ENCODE measurements at places on chromosomes 1 and 21. TPM values are rescaled to one million over a fixed set of nuclear protein-coding genes. Genes with fewer than 3 reads are reported as not detected.

PTPRU gene
- 19.4 TPM for total RNA-seq

WNT2B gene
- 4.4 TPM for total RNA-seq

ADGRB2 gene
- total RNA-seq: 1.6 TPM

RNF220 gene
- 61.8 TPM for total RNA-seq

OR2T8 gene
- not detected for total RNA-seq

ST6GALNAC3 gene
- 12.4 TPM for total RNA-seq

SELL gene
- 0.05 TPM for total RNA-seq

GNAT2 gene
- not detected for total RNA-seq

S100A2 gene
- total RNA-seq: 3.9 TPM

DCLRE1B gene
- 4.9 TPM for total RNA-seq

PROK1 gene
- not detected for total RNA-seq

ARHGEF11 gene
- total RNA-seq: 28.2 TPM

CFAP410 gene
- 14.8 TPM for total RNA-seq

PGBD5 gene
- 0.12 TPM for total RNA-seq

OVAAL gene
- 0.24 TPM for total RNA-seq

BSDC1 gene
- 117 TPM for total RNA-seq

AGO4 gene
- 11.7 TPM for total RNA-seq

SFT2D2 gene
- 52.1 TPM for total RNA-seq
